Progenitor cell of endocrine pancreas (in vitro differentiated cells): ENCODE measurements at places on chromosomes 3 and 15.
A peak's percentile ranks its signal among the peaks of the same experiment; 100 is the strongest.

GRCh38 chr3:81302045-81302444 is 459.4 kb downstream of the GBE1 start:
- DNase-seq: peak; percentile 24

DNA sequence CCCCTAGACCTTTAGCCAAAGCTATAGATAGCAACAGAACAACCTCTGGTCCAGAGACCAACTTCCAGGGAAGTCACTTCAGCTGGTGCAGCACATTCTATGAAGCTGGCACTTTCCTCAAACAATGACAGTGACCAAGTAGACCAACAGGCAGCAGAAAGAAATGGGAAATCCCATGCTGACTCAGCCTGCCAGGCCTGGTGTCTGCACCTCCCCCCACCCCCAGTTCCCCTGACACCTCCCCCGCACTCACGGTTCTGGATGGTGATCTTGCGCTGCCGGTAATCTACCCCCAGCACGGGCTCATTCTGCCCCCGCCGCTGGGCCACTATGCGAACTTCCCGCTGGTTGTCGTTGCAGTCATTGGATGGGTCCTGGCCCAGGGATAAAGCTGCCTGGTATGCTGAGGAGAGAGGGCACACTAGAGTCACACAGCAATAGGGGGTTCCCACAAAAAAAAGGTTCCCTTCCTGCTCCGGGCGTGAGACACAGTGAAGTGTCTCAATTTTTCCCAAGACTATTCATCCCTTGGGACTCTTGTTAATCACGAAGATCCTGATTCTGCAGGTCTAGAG is 17.0 kb downstream of the ILDR1 start:
- DNase-seq: no peak

- no peak for DNase-seq
Observed at GRCh38 chr3:193499801-193500485, 54.8 kb downstream of the ATP13A4 start.

GRCh38 chr15:37767841-37768455 is 166.5 kb upstream of the TMCO5A start:
- no peak for DNase-seq

DNA sequence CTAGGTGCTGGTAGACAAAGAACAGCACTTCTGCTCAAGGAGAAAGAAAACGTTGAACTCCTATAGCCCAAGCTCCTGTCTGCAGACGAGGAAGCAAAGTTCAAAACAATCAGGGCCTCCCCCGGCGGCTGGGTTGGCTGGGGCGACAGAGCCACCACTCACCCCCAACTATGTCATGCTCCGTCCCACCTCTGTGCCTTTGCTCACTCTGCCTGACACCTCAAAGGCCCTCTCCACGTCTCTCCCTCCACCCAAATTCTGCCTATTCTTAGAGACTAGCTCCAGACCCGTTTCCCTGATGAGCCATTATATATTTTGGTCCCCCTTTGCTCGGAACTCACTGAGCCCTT is 304.3 kb downstream of the TLE3 start:
- DNase-seq: no peak

DNA sequence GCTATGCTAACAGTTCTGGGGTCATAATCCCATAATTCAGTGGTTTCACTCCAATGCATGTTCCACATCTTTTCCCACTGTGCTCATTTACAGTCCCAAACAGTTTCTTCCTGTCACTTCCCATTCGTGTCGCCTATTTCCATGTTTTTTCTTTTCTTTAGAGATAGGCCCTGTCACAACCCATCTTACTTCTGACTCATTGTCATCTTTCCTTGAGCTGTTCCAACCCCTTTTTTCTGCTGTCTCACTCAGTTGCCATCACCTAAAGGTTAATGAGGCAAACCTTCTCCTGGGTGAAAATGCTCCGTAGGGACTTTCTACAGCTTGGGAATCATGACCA is 814.5 kb downstream of the VGLL3 start:
- DNase-seq: no peak

- no peak for DNase-seq
Observed at GRCh38 chr3:161484226-161484625, 12.4 kb upstream of the OTOL1 start.

- peak; percentile 40 for DNase-seq
Observed at GRCh38 chr15:88255484-88256278, 858 bp downstream of the NTRK3 start.

GRCh38 chr3:178086144-178086825 is 450.0 kb upstream of the KCNMB2 start:
- no peak for DNase-seq

GRCh38 chr15:32700501-32701150 is 17.2 kb upstream of the GREM1 start:
- no peak for DNase-seq

- no peak for DNase-seq
Observed at GRCh38 chr3:46374755-46375154, 4.0 kb downstream of the CCR5 start.

GRCh38 chr3:10392244-10392643 is 71.3 kb upstream of the SEC13 start:
- DNase-seq: no peak

DNA sequence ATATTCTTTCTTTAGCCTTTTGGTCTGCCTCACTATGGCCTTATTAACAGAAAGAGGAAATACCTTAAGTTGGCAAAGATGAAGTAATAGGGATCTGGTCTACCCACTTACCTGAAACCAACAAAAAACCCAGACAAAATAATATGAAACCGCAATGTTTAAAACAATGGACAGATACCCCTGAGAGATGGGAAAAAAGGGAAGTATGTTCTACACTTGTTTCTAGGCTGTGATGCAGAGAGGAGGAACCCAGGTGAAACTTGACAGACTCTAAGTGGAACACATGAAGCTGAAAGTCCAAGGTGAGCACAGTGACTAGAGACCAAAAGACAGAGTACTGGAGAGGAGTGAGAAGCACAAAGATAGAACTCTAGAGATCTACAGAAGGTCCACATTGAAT is 78.4 kb downstream of the NR2E3 start:
- no peak for DNase-seq

GRCh38 chr15:93028111-93028631 is 60.8 kb downstream of the RGMA start:
- no peak for DNase-seq

DNA sequence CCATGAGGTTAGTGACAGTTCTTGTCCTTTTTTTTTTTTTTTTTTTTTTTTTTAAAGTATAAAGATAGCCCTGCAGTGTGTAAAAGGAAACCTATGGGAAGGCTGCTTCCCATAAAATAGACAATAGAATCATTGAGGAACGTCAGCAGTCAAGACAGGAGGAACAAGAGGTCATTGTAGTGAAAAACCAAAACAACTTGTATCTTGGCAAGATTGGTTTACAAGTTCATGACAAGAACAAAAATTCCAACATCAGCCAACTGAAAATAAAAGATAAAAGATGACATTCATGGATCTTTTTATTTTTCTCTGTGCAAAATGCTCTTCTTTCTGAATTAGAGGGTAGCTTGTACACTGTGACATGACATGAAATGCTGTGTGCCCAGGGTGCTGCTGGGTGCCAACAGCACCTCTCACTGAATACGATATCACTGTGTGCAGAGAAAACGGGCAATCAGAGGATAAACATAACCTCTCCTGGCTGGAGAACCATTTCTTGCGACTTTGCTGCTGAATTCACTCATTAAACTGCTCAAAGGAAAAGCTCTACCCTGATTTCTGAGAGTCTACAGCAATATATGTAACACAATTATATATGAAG is 30.1 kb upstream of the IP6K2 start:
- no peak for DNase-seq

DNA sequence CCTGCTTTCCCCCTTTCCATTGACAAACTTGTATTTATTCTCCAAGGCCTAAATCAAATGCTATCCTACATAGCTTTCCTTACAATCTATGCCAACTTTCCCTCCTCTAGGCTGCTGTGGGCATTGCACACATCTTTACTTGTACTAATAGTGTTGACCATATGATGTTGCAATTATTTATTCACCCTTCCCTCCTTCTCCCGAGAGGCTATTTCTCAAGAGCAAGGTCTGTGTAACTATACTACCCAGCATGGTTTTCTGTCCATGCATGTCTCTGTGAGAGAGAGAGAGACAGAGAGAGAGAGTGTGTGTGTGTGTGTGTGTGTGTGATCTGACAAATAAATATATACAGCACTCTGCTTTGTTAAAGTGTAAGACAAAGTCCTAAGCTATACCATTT is 63.8 kb downstream of the GTPBP8 start:
- DNase-seq: no peak

GRCh38 chr15:38378161-38378560 is 75.8 kb upstream of the FAM98B start:
- DNase-seq: no peak

- no peak for DNase-seq
Observed at GRCh38 chr3:185585518-185585858, 607 bp upstream of the SENP2 start.

- DNase-seq: no peak
Observed at GRCh38 chr15:85964471-85964870, 115.2 kb upstream of the AGBL1 start.
